ENCODE measurements at places on chromosomes 12 and 14.
A peak's percentile ranks its signal among the peaks of the same experiment; 100 is the strongest.

GRCh38 chr14:87999277-87999676 is 5.7 kb upstream of the GPR65 start:
- DNase-seq, result no peak

DNA sequence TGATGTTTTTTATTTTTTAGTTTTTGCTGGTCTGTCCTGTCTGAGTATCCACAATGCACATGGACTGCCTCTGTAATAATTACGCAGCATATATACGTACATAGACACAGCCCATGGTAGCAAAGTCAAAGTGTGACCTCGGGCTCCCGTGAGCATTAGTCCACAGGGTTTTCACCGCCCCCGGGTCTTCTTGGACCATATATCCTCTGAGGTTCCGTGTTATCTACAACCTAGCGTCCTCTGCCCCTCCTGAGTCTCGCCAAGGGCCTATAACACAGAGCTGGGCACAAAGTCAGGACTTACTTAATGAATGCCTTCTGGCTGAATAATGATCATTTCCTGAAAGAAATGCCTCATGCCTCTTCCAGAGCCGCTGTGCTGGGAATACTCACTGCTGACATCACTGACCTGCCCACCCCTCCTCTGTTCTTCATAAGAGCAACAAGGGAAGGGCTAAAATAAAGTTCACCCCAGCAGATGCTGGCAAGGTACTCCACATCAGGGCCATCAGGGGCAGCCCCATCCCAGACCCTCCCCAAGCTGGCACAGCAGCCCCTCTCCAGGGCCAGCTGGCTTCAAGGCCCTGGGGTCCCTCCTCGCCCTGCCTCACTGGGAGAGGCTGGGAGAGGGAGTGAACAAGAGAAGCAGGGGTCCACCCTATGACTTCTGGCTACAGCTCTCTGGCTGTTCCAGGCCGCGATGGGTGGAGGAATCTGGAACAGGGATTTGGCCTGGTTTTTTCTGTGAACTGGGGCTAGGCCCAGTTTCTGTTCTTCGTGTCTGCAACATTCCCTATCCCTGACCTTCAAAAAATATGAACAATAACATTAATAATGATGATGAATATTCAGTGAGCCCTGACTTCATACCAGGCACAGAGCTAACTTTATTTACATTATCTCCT is 7.9 kb downstream of the HDAC7 start:
- no peak for DNase-seq

DNA sequence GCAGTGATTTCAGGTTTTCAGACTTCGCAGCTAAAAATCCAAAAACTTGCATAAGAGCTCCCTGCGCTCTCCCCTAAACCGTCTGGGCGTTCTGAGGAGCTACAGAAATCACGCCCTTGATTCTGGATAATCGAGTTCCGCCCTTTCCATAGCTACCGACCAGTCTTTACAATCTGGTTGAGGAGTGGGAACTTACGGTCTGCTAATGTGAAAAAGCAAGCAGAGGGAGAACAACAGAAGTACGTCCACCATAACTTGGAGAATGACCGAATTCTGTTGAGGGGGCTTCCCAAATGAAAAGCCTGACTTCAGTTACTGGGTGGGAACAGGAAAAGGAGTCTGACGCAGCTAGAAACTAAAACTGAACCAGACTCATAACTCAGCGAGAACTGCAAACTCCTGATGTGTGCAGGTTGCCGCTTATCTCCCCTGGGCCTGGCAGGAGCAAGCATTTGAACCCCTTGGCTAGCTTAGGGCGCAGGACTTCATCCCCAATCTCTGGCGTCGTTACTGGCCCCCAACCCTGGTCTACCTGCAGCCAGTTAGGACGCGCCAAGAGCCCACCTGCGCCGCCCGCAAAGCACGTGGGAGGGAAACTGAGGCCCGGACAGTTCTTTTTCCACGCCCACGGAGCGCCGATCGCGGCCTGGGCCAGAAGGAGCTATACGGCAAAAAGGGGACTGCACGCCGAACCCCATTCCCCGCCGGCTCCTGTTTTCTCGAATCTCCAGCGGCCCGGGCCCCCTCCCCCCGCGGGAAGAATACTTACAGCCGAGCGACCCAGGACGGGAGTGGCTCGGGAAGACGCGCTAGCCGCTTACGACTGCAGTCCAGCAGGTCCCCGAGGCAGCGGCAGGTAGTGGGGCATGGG is 838 bp downstream of the LRIG3 start:
- DNase-seq, result no peak

DNA sequence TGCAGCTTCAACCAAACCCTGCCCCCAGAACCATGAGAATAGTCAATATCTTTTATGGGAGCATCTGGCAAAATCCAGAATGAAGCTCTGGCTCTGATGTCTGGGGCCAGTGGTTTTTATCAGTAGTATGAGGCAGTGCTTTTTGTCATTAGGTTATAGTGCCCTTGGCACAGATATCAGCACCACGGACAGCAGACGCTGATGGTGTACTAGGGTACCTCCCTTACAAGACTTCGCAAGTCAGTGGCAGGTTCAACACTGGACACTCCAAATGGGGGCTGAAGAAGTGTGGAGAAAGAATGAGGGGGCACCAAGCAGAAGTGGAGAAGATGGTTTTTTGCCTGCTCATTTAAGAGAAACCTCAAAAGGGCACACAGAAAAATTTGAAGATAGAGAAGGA is 68.2 kb upstream of the E2F7 start:
- DNase-seq, result no peak

DNA sequence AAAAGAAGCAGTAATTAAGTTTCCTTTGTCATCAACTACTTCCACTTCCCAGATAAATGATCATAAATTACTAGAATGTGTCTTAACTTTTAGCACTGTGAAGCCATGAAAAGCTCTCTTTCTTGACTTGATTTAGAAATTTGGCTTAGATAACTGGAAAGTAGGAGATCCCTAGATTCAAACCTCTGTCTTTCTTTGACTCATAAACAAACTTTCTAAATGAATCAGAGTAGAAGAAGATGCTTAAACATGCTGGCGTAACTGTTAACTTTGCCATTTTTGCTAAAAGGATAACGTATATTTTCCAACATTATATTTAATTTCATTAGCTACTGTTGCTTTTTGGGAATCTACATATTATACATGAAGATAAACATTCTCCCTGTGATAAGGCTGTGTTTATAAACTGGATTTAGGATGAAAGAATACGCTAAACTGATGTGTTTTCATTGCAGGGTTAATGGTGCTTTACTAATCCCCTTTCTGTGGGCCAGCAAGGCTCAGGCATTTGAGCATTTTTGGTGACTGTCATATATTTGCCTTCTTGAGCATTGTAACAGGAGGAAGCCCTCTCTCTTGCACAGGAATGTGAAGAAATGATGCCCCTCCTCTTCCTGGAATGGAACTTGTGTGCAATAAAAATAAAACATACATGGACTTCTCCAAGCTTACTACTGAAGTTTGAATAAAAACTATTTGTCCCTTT is 301.4 kb downstream of the BMP4 start:
- DNase-seq, result no peak

DNA sequence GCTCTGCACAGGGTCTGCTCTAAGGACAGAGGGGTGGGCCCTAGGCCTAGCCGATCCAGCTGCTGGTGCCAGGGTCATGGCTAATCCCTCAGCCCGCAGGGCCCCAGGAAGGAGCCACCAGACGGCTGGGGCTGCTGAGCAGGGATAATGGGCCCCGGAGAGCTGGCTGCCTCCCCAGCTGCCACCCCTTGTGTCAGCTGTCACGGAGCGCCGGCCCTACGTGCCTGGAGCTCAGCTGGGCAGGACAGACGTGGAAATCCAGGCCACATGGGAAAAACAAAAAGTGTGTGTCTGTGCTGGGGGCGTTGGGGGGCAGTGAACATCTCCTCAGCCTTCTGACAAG is 36.2 kb downstream of the CHGA start:
- DNase-seq, result peak; percentile 71

GRCh38 chr12:1377681-1378080 is 216.7 kb downstream of the FBXL14 start:
- DNase-seq, result no peak

GRCh38 chr12:43004908-43005307 is 415.4 kb upstream of the PRICKLE1 start:
- DNase-seq, result no peak

DNA sequence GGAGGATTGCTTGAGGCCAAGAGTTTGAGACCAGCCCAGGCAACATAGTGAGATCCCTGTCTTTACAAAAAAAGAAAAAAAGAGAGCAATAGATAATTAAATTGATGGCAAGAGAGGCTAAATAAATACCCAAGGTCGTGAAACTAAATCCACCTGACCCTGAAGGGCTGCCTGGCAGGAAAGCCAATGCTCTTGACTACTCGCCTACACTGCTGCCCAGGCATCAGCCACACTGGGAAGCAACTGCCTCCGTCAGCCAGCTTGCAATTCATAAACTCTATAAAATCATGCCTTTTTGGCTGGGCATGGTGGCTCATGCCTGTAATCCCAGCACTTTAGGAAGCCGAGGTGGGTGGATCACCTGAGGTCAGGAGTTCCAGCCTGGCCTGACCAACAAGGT is 31.7 kb upstream of the RASSF3 start:
- DNase-seq, result no peak

DNA sequence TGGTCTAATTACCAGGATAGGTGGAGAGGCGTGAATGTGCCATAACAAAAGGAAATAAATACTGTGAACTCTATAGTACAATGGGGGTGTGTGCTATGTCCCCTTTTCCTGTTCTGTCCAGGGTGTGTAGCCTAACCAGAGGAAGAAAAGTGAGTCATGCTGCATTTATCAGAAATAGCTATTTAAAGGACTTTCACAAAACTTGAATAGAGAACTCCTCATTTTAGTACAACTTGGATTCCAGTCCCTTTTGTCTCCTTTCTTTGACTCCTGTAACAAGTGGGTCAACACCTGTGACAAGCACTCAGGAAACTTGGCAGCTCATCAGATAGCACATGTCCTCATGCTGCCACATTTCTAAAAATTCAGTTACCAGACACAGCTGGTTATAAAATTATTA is 123.4 kb downstream of the CCDC91 start:
- DNase-seq, result no peak

- DNase-seq, result no peak
Measured at GRCh38 chr14:71380271-71380670, 473.0 kb downstream of the PCNX1 start.

DNA sequence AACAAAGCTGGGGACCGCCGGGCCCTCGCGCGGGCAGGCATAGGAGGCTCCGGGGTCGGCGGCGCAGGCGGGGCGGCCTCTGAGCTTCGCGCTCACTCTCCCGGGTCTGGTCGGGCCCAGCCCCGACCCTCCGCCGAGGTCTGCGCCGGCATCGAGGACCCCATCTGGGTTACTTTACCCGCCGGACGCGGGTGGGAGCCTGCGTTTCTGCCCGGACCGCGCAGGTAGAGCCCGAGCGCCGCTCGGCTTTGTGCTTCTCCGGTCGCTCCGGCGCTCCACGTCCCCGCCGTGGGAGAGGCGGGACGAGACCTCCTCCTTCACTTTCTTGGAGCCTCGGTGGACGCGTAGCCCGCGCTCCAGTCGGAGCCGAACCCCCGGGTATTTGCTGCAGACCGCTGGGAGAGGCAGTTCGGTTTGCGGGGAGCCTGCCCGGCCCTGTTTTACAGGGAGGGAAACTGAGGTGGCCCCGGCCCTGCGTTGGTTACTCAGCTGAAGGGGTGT is 63.2 kb downstream of the FBXL14 start:
- no peak for DNase-seq

DNA sequence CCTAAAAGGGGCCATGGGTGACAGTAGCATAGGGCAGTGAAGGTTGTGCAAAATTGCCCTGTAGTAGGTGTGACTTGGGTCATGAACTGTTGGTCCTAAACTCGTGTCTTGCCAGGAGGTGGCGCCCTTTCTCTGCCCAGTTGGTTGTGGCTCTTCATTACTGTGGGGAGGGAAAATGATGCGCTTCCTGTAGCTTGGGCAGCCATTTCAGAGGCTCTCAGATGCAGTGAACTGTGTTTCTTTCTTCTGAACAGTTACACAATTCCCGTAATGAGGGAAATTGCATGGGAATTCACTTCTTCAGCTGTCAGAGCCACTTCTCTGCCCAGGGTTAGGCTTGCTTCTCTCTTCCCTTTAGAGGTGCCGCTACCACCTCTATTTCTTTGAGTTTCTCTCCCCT is 148.1 kb upstream of the NRXN3 start:
- no peak for DNase-seq

DNA sequence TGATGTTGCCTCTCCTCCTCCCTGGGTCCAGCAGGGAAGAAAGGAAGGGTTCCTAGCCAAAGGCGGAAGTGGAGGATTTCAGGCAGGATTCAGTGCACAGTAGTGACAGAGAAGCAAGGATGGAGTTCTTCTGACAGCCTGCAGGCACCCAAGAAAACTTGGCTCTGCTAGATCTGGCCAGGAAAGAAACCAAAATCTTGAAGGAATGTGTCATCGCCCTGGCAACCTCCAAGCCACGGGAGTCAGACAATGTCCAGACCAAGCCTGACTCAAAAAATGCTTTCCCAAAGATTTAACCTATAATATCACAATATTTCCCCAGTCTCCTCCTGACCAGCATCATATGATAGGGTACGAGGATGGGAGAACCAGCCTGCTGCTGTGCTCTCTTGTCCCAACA is 22.8 kb upstream of the DHRS4 start:
- DNase-seq, result no peak

DNA sequence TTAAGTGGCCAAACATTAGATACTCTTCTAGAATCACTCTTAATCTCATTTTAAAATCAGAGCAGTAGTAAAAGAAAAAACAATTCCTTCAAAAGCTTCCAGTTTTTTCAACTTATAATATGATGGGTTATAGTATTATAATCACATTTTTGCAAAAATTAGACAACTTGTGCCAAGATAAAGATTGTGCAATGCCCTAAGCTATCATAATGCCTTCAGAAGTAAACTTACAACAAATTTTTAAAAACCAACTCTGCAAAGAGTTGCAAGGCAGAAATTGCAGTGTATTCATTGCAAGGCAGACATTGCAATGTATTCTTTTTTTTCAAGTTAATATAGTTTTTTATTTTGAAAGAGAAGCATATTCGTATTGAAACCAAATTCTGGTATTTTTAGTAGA is 47.2 kb upstream of the KITLG start:
- no peak for DNase-seq

GRCh38 chr12:117365049-117365616 is 3.7 kb upstream of the NOS1 start:
- DNase-seq, result no peak

GRCh38 chr14:102396521-102396920 is 33.8 kb downstream of the TECPR2 start:
- no peak for DNase-seq
